Fibroblast of skin of right quadriceps (primary cell): ENCODE measurements at places on chromosomes 3 and 15.

- DNase-seq = no peak
Observed at GRCh38 chr3:52177701-52178042, 20.3 kb upstream of the ALAS1 start.

DNA sequence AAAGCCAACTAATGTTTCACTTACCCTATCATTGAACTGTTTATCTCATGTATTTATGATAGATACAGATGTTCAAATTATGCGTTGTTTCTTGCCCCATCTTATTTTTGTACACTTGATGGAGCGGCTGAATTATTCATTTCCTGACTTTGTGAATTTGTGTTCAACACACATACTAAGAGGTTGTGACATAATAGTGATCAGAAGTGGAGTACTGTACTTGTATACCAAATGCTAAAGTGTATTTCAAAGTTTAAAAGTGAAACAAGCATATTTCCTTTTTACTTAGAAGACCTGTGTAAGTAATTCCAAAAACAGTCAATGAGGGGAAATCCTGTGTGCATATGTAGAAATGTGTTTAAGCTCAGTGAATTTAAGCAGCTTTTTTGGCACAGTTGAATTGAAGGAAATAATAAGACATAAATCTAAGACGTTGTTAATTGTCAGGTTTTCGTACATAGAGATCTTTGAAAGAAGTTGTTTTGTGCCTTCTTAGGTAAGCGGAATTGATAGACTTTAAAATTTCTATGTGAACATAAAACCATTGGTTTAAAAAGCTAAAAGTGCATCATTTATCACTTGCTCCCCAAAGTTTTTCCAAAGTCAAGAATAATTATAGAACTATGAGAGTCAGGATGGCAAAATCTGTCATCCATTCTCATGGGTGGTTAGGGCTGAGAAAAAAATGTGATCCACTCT, 1.9 kb downstream of the NFKBIZ start:
- DNase-seq = peak; percentile 9

DNA sequence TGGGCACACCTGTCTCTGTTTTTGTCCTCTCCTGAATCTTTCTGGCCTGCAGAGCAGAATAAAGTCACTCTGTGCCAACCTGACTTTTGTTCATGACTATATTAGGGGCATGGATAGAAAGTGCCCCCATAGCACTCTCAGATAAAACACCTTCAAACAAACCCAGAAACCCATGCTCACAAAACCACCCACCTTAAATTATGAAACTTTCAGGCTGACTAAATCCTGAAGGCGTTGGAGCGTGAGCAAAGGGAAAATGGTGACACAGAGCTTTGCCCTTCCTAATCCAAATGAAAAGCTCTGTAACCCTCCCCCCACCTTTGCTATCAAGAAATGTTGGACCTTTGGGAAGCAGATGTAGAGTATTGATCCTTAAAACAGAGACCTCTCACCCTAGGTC, 138.9 kb downstream of the IGF1R start:
- DNase-seq = no peak

DNA sequence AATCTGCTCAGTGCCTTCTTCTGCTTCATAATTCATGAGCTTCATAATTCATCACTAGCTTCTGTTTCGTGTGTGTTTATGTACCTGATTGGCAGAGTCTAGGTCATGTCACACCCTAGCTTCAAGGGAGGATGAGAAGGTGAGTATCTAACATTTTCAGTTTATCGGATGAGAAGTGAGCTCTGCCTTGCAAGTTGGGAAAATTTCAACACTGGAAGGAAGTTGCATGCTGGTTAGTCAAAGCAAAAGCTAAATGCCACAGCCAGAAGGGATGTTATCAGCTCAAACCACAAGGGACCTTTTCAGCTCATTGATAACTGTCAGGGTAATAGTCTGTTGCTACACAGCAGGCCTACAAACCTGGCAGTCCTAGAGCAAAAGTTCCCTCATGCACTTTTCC, 7.3 kb upstream of the TNFSF10 start:
- DNase-seq = no peak

DNA sequence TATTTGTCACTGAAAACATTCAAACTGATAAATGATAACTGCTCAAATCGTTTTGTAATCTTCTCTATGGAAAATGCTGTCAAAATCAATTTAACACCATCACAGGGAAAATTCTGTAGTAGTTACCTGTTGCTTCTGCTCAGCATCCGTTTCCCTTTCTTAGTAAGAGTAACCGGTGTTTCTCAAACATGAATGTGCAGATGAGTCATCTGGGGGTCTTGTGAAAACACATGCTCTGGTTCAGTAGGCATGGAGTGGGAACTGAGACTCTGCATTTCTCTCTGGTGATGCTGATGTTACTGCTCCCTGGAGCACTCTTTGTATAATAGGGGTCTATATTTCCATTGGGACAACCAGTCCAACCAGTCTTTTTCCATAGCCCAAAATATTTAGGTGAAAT, 145.1 kb downstream of the SEMA6D start:
- DNase-seq = no peak

DNA sequence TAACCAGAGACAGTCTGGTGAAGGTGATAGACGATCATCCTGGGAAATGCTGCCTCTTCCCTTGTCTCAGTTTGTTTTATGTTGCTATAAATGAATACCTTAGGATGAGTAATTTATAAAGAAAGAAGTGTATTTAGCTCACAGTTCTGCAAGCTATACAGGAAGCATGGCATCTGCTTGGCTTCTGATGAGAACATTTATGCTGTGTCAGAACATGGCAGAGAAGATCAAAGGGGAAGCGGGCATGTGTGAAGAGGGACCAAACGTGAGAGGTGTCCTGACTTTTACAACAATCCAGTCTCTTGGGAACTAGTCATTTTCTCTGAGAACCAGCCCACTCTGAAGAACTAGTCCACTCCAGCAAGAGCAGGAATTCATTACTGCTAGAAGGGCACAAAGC, 9.6 kb downstream of the CMC1 start:
- DNase-seq = no peak

DNA sequence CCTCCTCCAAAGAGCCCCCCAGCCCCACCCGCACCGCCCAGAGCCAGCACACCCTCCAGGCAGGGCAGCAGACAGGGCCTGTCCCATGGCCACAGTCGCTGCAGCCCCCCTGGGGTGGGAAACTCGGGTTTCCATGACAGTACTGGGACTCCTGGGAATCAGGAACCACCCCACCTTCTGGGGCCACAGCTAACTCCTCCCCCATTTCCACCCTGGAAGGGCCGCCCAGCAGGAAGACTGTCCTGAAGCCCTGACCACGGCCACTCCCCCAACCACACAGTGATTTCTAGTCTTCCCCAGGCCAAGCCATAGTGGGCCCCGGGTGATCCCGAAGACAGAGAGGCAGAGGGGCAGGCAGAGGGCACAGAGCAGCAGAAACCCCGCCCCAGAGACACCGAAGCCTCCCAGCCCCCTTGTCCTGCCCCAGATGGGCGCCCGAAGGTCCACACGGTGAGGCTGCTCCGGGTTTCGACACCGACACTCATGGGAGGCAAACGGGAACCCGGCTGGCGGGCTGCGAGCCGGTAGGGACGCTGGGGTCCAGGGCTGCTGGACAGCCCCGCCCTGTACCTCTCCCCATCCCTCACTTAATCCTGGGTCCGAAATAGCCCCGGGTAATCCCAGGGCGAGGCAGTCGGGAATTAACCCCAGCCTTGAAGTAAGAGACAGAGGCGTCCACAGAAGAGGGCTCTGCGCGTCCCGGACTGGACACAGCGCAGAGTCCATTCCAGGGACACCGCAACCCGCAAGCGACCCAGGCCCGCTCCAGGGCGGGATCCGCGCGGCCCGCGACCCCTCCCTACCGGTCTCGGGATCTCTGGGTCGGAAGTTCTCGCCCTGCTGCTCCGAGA, 138.4 kb downstream of the NUP210 start:
- no peak for DNase-seq

DNA sequence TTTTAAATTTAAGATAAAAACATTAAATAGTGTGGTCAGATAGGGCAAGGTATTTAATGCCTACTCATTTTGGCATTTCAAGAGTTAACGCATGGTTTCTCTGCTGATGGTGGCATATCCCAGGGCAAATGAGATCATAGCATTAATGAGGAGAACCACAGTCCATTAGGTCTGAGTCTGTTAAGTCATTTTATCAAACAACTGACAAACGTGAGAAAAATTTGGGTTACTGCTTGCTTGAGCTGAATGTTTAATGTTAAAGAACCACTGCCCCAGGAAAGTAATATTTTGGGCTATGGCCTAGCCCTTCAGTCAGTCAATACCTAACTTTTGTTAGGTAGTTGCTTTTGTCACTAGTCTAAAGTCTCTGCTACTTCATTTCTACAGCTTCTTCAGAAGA, 37.9 kb upstream of the SLC2A2 start:
- DNase-seq = no peak

DNA sequence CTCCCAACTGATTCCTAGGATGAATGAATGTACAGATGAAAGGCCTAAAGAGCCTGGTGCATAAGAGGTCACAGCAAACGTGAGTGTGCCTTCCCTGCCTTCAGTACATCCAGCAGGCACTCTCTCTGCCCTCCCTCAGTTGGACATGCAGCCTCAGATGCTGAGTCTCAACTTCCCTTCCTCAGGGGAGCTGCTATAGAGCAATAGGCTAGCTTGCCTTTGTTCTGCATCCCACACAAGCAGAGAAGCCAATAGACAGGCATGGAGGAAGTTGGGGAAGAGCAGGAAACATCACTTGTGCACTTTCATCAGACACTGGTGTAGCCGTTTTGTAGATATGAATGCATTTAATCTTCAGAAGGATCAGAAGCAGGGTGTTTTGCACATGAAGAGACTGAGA, 147.5 kb upstream of the THBS1 start:
- DNase-seq = no peak

DNA sequence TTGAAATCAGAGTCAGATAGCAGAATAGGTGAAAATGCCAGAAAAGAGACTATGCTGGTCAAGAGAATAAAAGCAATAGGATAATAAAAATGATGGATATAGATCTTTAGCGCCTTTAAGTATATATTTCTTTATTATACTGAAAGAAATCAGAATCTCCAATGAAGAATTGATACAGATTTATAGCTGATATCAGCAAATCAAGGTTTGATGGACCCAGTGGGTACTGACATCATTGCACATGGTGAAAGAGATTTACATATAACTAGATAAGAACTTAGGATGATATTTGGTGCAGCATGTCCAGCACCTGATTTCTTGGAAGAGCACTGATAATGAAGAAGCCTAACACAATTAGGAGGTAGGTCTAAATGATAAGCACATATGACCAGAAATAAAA, 18.2 kb downstream of the CADM2 start:
- no peak for DNase-seq

GRCh38 chr3:109806929-109807328, 469.6 kb upstream of the DPPA4 start:
- peak; percentile 6 for DNase-seq

- DNase-seq = no peak
Observed at GRCh38 chr3:181713676-181714612, 2.2 kb downstream of the SOX2 start.

- no peak for DNase-seq
Observed at GRCh38 chr3:47799733-47800132, 3.2 kb upstream of the DHX30 start.

- DNase-seq = peak; percentile 30
Observed at GRCh38 chr3:66473181-66473580, 27.6 kb downstream of the LRIG1 start.

- no peak for DNase-seq
Observed at GRCh38 chr3:148062590-148062989, 635.1 kb upstream of the AGTR1 start.

- no peak for DNase-seq
Observed at GRCh38 chr3:19573644-19574043, 360.4 kb downstream of the EFHB start.

DNA sequence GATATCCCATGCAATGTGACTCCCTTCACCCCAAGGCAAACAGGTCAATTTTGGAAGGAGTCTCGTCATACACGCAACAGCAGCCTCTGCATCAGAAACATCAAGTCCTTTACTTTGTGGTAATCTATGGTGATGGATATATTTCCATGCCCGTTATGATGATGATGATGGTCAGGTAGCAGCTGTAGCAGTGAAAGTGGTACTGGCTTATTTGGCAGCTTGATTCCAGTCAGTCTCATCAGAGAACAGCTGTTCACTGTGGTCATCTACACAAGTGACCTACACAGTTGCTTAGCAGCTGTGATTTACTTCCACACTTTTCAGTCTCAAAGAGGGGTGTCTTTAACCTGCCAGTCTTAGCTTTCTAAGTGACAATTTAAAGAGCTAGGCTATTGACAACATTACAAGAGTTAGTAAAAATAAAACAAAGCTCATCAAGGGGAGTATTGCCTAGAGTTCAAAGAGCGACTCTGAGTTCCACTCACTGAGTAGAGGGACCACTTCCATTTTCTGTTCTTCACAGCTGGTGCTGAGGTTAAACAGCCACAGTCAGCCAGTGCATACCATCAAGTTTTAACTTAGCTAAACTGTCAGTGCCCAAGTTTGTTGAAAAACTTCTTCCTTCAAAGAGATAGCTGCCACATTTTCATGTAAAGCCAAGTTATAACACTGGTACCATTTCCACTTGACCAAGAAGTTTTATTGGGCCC, 587.4 kb upstream of the KCNMB2 start:
- no peak for DNase-seq

DNA sequence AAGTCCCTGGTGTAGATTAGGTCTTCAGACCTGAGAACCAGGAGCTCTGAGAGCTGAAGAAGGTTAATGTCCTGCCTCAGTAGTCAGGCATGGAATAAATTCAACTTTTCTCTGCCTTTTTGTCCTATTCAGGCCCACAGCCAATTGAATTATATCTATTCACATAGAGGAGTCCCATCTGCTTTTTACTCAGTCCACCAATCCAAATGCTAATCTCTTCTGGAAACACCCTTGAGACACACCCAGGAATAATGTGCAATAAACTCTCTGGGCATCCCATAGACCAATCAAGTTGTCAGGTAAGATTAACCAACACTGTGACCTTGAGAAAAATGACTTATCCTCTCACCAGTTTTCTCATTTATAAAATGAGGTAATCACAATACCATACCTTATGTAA, 129.4 kb downstream of the MEX3B start:
- no peak for DNase-seq

DNA sequence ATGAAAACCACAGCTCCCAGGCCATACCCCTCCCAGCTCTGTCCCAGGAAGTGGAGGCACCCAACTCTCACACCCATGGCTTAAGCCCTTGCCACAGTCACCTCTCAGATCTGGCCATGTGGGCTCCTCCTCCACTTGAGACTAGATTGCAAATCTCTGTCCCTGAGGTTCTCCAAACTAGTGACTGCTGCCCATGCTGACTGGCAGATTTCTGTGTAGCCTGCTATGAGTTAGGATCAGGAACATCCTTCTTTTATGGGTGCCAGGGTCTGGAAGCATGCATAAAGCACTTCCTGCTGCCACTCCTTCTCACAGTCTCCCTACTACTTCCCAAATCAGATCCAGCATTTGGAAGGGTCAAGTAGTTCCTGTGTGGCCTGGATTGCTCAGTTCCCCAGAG, 59.6 kb upstream of the GOLIM4 start:
- no peak for DNase-seq

- DNase-seq = peak; percentile 95
Observed at GRCh38 chr3:54891540-54891897, 36.3 kb downstream of the LRTM1 start.

- peak; percentile 95 for DNase-seq
Observed at GRCh38 chr3:195154793-195155535, 116.0 kb downstream of the XXYLT1 start.

GRCh38 chr3:169966428-169966950, at the start of gene SEC62:
SEC62 (plus strand) TSS chr3:169966807; CDS start chr3:169966823, 16 bp downstream.
- peak; percentile 91 for DNase-seq

- no peak for DNase-seq
Observed at GRCh38 chr3:183252973-183253527, at the start of gene B3GNT5. B3GNT5 (plus strand) TSS chr3:183253253; CDS start chr3:183269799, 16,546 bp downstream.

GRCh38 chr3:198046120-198046857, 86.3 kb downstream of the LMLN start:
- no peak for DNase-seq

- no peak for DNase-seq
Observed at GRCh38 chr3:88152841-88153240, 3.1 kb downstream of the C3orf38 start.
